ENCODE measurements at places on chromosomes 5 and 9.

- DNase-seq = no peak
These were observed 5.9 kb upstream of the FOXD1 start for GRCh38 chr5:73454379-73455036.

DNA sequence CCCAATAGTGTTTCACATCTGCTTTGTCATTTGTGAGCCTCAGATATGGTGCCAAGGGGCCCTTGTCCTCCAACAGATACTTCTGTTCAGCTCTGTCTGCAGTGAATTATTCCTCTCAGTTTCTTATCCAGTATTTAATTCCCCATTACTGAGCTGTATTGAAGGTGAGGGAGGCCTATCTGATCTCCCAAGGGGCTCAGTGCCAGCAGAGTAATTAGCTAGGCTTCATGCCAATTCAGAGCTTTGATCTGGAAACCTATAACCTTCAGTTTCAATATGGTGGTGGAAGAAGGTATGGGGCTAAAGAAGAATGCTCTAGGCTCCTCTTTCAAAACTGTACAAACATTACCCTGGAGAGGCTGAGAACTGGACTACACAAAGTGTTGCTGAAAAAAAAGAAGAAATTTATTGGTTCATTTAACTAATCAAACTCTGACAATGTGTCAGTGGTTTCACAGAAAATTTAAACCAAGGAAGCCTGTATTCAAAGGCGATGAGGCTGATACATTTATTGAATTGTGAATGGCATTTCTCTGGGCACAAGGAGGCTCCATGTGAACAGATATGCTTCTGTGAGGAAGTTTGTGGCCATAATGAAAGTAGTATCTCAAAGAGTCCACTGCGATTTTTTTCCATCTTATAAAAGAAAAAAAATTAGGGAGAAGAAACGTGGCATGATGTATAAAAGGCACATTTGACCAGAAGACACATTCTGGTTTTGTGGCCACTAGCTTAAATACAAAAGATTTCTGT is 397.8 kb downstream of the TLE4 start:
- no peak for DNase-seq

GRCh38 chr9:10265153-10265631 is 347.6 kb downstream of the PTPRD start:
- DNase-seq = no peak

- no peak for DNase-seq
These were observed 140.1 kb downstream of the MTX3 start for GRCh38 chr5:79850941-79851340.

- no peak for DNase-seq
These were observed 17.8 kb upstream of the PANK3 start for GRCh38 chr5:168596927-168597326.

GRCh38 chr9:20557890-20558565 is 64.3 kb downstream of the MLLT3 start:
- DNase-seq = no peak
